ENCODE measurements at places on chromosomes 7 and 10. TPM values are rescaled to one million over a fixed set of nuclear protein-coding genes. Genes with fewer than 3 reads are reported as not detected.

The PRLHR gene
- total RNA-seq: not detected

The TMEM196 gene
- total RNA-seq: not detected

The HGF gene
- 0.37 TPM for total RNA-seq

The IRF5 gene
- total RNA-seq: 13.6 TPM

DNA sequence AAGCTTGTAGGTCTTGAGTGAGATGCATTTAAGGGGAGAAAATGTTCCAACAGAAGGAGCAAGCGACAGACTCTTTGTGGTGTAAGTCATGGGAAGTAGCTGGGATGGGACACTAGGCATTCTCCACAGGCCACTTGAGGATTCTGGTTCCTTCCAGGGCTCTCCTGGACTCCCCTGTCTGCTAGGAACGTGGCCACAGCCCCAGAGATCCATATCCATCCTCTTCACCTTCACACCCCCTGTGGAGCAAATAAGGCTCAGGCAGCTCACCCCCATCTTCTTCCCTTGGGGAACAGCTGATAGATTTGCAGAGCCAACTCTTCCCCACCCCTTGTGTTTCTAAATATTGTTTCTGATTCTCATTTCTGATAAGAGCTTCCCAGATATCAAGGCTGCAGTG, 482.6 kb upstream of the MKI67 start:
- H3K4me3 ChIP-seq: no peak overlapping the region
- DNase-seq: no peak
- H3K27ac ChIP-seq: no peak overlapping the region
- H3K4me1 ChIP-seq: no peaks in the 10 kb centered on the region
- H3K36me3 ChIP-seq: no peaks in the 10 kb centered on the region

DNA sequence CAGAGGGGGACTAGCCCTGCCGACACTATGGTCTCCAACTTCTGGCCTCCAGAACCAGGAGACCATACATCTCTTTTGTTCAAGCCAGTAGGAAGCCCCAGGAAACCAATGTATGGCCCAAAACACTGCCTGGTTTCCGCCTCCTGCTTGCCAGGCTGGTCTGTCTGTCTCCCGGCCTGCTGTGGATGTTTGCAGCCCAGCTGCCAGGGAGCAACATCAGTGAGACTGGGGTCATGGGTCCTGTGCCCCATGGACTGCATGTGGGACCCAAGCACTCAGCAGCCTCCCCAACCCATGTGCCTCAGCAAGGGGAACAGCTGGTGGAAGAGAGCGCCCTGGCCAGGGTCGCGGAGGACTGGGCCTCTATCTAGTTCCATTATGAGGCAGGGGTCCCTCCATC, 33.4 kb upstream of the NUB1 start:
- no peaks in the 10 kb centered on the region for H3K36me3 ChIP-seq
- peaks cover 10% of the 10 kb centered on the region for H3K4me1 ChIP-seq
- H3K27ac ChIP-seq: no peak overlapping the region
- no peak overlapping the region for H3K4me3 ChIP-seq
- peaks cover 34% of the 10 kb centered on the region for H3K27me3 ChIP-seq
- no peak for DNase-seq

GRCh38 chr10:117677239-117677638, 134.7 kb downstream of the EMX2 start:
- DNase-seq: no peak
- peaks cover 12% of the 10 kb centered on the region for H3K27me3 ChIP-seq

DNA sequence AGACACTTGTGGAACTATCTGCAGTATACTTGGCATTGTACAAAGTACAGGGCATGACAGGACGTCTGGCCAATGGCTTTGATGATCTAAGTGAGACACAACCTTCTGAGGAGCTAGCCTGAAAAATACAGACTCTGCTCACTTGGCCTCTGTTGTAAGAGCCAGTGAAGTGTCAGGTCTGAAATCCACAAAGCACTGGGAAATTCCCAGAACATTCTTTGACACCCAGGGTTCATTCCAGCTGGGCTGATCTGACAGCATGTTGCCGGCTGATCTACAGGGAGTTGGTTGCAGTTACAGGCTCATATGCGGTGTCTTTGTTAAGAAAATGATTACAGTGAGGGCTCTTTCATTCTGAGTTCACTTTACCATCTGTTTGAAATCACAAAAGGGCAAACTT, 354.6 kb downstream of the PHF14 start:
- H3K4me3 ChIP-seq: no peak overlapping the region
- peaks cover 19% of the 10 kb centered on the region for H3K27me3 ChIP-seq
- H3K36me3 ChIP-seq: no peaks in the 10 kb centered on the region
- no peaks in the 10 kb centered on the region for H3K4me1 ChIP-seq

DNA sequence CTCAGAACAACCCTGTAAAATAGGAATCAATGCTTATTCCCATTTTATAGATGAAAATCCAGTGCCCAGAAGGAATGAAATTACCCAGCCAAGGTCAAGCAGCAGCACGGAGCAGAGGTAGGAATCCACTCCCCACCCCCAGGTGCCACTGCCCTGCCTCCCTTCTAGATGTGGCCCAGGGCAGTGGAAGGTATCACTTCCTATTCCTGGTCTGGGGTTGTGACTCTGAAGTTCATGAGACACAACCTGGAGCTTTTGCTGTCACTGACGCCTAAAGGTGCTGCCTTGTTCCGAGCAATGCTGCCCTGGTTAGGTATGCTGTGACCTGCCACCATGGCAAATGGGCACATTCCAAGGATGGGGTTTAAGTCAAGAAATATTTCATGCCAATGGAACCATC, 53.6 kb downstream of the PIK3AP1 start:
- no peak for DNase-seq
- H3K27me3 ChIP-seq: no peaks in the 10 kb centered on the region
- no peak overlapping the region for H3K27ac ChIP-seq
- no peaks in the 10 kb centered on the region for H3K36me3 ChIP-seq
